ENCODE measurements at places on chromosomes 11 and 22. TPM values are rescaled to one million over a fixed set of nuclear protein-coding genes. Genes with fewer than 3 reads are reported as not detected.

Gene ACR
- not detected for total RNA-seq

Gene ZDHHC13
- total RNA-seq: 17.2 TPM

Gene RNF215
- 13.5 TPM for total RNA-seq

Gene TBX10
- total RNA-seq: not detected

All from articular chondrocyte of knee joint (primary cell).